ENCODE measurements at places on chromosomes 1 and 21.

- no peak for DNase-seq
Observed at GRCh38 chr21:29342363-29342957, 43.7 kb downstream of the BACH1 start.

- no peak for DNase-seq
Observed at GRCh38 chr1:156260896-156261295, 13.0 kb upstream of the PAQR6 start.

GRCh38 chr1:209858561-209859103 lies 30.9 kb downstream of the UTP25 start:
- no peak for DNase-seq

DNA sequence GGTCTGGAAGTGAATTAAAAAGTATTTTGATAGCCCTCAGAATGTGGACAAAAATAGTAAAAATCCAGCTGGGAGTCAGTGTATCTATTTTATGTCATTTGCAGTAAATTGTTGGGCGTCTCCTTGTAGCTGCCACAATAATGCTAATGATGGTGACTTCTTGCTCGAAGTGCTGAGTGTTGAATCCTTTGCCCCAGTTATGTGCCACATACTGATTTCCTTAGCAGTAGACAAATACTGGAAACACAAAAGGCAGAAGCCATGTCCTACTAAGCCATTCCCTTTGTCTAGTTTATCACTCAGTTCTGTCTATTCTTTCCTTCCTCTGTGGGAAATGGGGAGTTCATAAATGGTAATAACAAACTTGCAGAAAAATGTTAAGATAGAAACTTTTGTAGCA lies 70.7 kb upstream of the CXADR start:
- no peak for DNase-seq

GRCh38 chr1:235637756-235638534 lies 11.6 kb downstream of the GNG4 start:
- DNase-seq, result no peak

DNA sequence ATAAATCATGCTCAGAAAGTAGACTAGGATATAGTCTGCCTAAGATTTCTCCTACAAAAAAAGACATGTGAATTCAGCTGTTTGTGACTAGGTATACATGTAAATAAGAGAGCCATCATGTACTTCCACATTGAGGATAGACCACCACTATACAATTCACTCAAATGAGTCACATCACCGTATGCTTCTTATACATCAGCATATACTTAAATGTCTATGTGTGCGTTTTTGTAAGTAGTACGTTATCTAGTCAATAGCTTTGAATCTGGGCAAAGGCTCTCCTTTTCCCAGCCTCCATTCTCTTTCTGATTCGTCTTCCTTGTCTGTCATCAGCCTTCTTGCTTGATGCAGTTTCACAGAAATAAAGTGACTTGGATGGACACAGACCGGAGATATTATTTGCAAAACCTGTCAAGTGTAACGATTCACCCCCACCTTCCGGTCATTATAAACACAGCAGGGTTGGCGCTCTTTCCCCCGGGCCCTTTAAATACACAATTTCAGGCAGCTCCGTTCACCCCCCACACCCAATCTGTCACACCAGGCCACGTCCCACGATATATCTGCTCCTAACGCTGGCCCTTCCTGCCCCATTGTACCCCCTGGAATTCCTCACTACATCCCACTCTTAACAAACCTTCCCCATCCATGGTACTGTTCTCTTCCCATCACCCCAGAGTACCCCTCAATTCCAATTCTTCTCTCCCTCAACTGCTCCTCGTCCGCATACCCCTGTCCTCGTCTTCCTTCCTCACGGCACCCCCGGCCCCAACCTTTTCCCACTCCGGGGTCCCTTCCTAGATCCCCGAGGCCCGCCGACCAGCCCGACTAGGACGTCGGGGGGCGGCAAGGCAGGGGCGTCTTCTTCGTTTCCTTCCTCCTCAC lies 636 bp downstream of the VAMP4 start:
- DNase-seq, result peak; percentile 33

DNA sequence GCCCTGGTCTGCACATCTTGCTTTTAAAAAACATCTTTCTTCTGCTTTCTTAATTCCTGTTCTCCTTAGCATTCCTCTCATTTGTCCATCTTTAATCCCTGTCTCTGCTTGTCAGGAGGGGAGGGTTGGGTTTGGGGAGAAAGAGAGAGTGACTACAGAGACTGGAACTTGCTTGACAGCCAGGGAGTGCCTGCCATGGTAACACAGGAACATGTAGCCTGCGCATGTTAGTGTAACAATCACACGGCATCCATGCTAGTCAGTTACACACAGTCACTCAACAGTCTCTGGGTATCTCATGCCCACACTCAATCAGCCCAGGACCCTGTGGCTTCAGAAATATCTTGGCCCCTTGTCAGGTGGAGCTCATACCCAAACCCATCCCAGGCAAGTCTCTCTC lies 818 bp upstream of the TFAP2E start:
- no peak for DNase-seq

DNA sequence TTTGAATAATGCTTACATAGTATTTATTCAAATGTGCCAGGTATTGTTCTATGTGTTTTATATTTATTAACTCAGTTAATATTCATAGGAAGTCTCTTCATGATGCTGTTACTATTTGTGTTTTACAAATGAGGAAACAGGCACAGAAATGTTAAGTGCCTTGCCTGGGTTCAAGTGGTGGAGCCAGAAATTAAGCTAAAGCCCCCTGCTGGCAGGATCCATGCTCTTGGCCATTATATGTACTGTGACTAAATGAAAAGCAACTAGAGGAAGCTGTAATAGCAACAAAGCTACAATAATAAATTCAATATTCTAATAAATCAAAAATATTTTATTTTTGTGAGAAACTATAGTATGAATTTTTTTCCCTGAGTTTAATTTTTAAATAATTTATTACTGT lies 30.0 kb downstream of the IARS2 start:
- DNase-seq, result no peak

- DNase-seq, result no peak
Observed at GRCh38 chr1:12760256-12760795, 13.2 kb upstream of the PRAMEF12 start.

- DNase-seq, result no peak
Observed at GRCh38 chr1:196302981-196303380, 305.3 kb downstream of the KCNT2 start.

- DNase-seq, result peak; percentile 16
Observed at GRCh38 chr1:230495891-230496385, 69.8 kb upstream of the PGBD5 start.

DNA sequence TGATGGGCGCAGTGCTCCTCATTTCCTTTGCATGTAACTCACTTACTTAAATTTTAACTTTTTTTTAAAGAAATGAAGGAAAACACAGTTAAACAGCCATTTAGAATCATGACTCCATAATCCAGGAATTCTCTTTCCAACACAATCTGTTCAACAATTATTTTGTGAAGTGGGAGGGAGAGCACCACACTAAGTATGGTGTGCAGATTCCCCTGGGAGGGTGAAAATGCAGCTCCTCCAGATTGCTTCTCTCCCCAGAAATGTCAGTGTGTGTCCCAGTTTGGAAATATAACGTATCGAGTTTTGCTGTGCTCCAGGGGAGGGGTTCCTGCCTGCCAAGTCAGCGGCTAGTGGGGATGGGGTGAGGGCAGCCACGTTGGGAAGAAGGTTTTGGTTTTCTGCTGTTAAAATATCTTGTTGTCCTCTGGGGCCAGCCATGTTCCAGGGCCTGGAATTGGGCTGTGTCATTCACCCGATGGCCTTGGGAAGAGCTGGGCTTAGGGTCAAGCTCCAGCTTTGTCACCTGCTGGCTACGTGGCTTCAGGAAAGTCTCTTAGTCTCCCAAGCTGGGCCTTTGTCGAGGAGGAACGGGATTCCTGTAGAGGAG lies 17.3 kb upstream of the DISP3 start:
- no peak for DNase-seq

DNA sequence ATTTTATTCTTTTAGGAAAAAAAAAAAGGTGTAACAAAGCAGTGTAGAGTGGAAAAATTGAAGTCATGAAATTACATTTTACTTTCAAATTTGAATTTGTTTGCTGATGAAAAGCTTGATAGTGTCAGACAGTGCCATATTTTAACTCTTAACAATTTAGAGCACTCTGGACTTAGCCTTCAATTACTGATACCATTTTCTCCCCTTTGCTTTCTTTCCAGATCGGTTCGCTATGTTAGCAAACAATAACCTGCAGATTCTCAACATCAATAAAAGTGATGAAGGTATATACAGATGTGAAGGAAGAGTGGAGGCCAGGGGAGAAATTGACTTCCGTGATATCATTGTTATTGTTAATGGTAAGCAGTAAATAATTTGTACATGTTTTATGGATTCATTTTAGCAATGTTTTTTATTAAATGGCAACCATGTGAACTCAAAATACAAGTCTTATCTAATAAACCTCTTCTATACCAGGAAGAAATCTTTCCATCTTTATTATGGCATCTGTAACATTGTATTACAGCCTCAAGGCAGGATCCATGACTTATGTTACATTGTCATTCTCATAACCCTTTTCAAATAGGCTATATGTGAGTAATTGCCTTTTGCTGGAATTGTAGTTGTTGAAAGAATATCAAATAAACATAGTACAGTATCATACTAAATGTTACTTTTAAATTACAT lies 293.8 kb downstream of the NCAM2 start:
- DNase-seq, result no peak

- DNase-seq, result no peak
Observed at GRCh38 chr1:109113590-109114341, at the start of gene ELAPOR1. ELAPOR1 (plus strand) TSS chr1:109114115; CDS start chr1:109114184, 69 bp downstream.

DNA sequence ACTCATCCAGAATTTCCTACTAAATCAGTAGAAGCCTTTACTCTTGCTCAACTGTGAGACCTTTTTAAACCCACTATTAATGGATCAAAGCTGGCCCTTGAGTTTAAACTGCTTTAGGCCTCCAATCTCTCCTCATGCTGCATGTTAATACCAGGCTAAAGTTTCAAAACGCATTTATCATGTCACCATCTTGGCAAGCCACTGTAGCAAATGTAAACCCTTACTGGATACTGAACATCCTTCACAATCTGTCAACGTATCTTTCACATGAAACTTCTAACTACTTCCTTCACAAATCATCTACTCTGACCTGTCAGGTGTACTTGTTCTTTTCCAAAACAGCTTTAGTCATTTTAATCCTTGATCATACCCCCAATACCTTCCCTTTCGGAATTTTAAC lies 3.0 kb downstream of the PAXBP1 start:
- no peak for DNase-seq

DNA sequence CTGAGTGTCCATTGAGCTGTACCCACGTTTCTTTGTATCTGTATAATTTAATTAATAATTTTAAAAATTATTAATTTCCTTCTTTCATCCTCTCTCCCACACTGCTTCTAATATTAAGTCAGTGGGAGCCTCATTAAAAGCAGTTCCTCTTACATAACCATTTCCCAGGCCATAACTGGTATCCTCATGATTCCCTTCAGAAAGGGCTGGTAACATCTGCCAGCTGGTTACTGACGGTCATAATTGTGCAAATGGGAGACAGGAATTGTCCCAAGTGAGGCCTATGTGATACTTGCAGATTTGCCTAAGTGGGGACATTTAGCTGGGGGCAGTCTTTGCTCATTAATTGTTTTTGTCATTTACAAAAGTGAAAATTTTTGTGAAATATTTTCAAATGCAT lies 69.0 kb upstream of the SPAG17 start:
- no peak for DNase-seq

DNA sequence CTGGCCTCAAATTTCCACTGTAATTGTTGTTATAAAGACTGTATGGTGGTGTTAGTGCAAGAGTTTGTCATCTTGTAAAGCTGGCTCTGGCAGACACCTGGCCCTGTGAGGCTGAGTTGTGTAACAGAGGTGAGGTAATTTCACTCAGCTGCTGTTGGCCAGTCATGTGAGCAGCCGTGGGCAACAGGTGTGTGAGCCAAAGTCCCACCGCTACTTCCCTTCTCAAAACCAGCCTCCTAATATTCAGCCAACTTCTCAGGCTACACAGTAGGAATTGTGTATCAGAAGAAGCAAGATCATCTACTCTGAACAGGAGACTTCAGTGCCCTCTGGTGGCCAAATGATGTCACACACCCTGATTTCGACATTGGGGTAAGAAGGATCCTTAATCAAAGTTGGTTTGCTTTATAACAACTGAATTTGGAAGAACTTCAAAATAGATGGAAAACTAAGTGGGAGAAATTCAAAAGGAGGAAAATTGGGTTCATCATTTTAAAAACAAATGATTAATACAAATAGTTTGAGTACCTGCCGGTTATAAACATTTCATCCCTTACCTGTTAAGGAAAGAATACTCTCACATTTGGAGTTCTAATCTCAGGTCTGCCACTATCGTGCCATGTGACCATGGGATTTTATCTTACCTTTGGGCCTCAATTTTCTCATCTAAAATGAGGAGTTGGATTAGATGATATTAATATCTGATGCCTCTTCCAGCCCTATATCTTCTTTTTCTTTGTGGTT lies 2.6 kb upstream of the CREG1 start:
- peak; percentile 68 for DNase-seq

DNA sequence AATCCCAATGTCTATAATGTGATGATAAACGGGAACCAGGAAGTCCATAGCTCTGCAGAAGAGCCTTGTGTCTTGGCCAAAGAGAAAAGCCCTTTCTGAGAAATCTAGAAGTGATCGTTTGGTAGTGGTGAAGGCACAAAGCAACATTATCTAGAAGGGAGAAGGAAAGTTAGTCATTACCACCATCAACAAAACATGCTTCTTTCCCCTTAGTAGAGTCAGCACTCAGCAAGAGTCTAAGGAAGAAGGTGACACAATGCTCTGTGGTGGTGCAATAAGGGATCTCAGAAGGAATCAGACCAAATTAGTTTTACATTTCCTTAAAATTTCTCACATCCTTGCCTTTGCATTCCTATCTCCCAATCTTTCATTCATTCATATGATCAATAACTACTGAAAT lies 134.4 kb upstream of the PRDX6 start:
- no peak for DNase-seq

GRCh38 chr1:26259005-26259404 lies 20.9 kb upstream of the SH3BGRL3 start:
- DNase-seq, result no peak

- DNase-seq, result no peak
Observed at GRCh38 chr1:103959565-103959964, 209.9 kb downstream of the AMY1C start.

- no peak for DNase-seq
Observed at GRCh38 chr1:55536545-55536865, 321.3 kb upstream of the USP24 start.

GRCh38 chr1:63817152-63817667 lies 43.4 kb downstream of the ROR1 start:
- DNase-seq, result no peak

DNA sequence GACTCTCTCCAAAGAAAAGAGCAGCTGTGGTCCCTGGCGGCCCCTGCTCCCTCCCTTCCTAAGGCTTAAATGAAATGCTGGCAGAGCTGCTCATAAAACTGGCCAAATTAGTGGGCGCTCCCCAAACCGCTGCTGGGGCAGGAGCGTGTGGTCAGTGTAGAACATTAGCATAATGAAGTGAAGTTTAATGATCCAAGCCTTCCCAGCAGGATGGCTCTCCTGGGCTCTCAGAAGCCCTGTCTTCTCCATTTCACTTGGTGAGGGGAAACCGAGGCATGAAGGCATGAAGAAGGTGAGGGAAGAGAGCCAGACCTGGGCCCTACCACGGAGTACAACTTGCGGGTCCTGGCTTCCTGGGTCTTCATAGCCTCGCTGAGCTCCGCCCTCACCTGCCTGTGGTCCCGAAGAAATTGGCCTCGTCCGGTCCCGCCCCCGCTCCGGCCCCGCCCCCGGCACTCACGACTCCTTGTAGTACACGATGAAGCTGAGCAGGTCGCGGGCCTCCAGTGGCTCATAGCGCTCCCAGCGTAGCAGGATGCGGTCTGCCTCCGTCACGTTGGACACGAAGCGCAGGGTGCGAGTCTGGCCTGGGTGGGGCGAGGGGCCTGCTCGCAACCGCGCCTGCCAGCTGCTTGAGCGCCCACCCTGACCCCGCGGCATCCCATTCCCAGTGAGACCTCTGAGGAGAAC lies 10.3 kb downstream of the INSRR start:
- no peak for DNase-seq
